Activated B cell treated with CpG ODN at 0.5 μM for 24 hours (primary cell): ENCODE measurements at places on chromosomes 2 and 18. TPM values are rescaled to one million over a fixed set of nuclear protein-coding genes. Genes with fewer than 3 reads are reported as not detected.
A peak's percentile ranks its signal among the peaks of the same experiment; 100 is the strongest.

GRHL1 gene
- total RNA-seq, result 0.39 and 0.95 TPM in 2 replicates

DNA sequence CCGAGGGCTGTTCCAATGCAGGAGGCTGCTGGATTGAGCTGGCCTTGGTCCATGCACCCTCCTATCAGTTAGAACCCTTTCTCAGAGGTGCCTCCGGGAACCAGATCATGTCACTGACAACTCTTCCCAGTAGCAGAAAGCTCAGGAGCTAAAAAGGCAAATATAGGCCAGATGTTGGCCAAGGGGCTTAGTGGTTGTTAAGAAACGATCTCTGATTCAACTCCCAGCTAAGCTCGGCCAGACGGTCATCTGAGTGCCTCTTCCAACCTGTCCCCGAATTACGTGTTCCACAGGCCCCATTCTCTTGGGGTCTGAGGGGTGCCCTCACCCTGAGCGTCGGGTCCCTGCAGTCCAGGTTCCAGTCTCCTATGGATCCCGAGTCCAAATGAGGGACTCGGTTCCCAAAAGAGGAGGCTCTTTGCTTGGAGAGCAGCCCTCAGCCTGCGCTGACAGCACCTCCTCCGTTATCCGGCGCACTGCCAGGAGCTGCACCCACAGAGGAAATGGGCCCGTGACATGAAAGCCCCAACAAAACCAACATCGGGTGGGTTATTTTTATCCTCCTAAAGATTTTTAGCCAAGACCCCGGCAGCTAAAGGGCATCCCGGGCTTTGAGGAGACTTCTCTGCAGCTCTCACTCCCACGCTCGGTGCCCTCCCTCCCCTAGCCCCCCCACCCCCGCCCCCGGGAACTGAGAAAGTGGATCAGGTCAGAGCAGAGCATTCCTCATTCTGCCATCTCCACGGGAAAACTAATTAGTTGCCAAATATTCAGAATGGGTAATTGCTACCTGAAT lies 106.6 kb upstream of the ID2 start:
- peak overlapping the region; percentile 35 for H3K4me3 ChIP-seq
- H3K36me3 ChIP-seq, result no peaks in the 10 kb centered on the region
- H3K4me1 ChIP-seq, result peaks cover 72% of the 10 kb centered on the region

GRCh38 chr2:172571245-172571644 lies 15.4 kb downstream of the PDK1 start:
- no peaks in the 10 kb centered on the region for H3K27me3 ChIP-seq
- no peak overlapping the region for H3K27ac ChIP-seq
- peaks cover 70% of the 10 kb centered on the region for H3K36me3 ChIP-seq

UCN gene
- total RNA-seq, result 1.0 and 1.2 TPM in 2 replicates

ADGRF3 gene
- total RNA-seq, result 0.76 and 1.0 TPM in 2 replicates

DNA sequence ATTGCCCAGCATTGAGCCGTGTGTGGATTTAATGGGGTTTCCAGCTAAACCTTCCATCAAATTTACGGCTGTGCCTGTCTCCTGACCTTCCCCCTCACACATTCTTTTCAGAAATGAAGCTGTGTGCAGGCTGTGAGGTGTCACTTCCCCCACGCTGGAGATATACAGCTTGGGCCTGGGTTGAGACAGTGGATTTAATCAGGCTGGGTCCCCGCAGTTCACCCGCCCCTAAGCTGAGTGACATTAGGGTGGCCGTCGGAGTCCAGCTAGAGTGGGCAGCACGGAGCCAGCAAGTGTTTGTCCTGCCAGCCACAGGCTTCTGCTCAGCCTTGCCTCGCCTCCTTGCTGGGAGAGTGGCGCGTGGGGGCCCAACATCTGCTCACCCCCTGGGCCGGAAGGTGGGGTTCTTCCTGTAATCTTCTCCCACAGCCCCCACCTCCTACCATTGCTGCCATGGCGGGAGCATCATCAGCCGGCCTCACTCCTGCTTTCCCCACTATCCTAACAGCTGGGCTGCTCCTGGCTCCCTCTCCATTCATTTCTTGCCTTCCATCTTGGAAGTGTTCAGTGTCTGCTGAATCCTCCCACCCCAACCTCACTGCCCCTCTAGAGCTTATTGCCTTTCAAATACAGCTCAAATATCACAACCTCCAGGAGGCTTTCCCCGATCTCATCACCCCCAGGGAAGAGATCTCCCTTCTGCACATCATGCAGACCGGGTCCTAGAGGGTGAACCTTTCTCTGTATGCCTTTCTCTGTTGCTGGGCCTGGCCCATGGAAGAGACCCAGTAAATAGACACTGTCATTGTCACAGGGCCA lies 149.0 kb downstream of the GLI2 start:
- peaks cover 3% of the 10 kb centered on the region for H3K27me3 ChIP-seq
- H3K27ac ChIP-seq, result no peak overlapping the region
- no peak overlapping the region for H3K4me3 ChIP-seq
- H3K36me3 ChIP-seq, result no peaks in the 10 kb centered on the region
- no peak for DNase-seq
